EL (cell line): ENCODE measurements at places on chromosomes 4 and X.

DNA sequence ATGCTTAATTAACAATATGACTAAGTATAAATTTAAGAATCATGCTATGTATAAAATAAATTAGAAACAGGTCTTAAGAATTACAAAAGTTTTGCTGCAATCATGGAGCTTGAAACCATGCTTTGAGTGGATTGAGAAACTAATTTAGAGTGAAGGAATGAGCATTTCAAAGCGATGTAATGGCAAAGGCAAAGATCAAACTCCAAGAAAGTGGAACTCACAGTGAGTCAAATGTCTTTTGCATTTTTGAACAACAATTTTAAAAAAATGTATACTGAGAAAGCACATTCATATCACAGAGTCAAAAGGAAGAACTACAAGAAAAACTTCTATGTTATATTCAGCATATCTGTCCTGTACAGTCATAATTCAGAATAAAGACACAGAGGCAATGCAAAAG, 6.6 kb downstream of the GPRIN3 start:
- no peak for DNase-seq

DNA sequence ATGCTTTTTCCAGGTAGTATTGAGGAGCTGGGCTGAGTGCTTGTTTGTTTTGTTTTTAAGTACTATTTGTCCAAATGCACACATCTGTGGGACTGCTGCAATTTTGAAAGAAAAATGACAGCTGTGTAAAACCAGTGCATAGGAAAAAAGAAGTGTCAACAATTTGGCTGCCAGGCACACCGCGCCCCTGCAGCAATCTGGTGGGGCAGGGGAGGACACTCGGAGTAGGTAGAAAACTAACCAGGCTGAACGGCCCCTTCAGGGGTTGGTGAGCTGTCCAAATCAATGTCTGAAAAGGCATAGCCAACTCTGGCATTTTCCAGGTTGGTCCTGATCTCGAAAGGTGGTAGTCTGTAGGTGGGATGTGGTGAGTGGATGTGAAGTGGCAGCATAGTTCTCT, 1.1 kb downstream of the LDOC1 start:
- DNase-seq = no peak

DNA sequence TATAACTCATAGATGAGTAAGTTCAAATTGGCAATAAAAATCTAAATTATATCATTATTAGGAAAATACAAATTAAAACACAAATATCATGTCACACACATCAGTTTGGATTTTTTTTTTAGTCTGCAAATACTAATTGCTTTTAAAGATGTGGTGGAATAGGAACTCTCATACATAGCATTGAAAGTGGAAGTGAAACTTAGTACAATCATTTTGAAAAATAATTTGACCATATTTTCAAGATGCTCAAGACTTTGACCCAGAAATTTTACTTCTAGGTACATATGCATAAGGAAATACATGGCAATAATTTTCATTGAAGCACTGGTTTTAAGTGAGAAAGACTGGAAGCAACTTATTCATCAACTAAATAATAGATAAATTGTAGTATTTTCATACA, 147.5 kb upstream of the SMIM31 start:
- DNase-seq = no peak

DNA sequence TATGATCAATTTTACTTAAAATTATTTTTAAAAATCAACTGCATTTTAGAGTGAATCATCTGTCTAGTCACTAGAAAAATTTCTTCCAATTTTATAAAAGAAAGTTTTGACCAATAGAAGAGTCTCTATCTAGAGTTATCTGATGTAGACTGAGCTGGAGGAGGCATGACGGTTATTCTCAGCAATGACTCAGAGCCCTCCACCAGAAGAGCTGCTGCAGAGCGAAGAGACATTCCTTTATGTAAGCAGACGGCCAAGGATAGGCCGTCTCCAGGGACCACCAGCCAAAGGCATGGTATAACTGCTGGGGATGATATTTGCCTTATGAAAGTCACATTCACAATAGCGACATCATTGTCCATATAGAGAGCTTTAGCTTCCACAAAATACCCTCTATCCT, 23.0 kb downstream of the LDB2 start:
- peak; percentile 87 for DNase-seq

GRCh38 chr4:84944947-84945346, 21.5 kb downstream of the WDFY3 start:
- peak; percentile 50 for DNase-seq

DNA sequence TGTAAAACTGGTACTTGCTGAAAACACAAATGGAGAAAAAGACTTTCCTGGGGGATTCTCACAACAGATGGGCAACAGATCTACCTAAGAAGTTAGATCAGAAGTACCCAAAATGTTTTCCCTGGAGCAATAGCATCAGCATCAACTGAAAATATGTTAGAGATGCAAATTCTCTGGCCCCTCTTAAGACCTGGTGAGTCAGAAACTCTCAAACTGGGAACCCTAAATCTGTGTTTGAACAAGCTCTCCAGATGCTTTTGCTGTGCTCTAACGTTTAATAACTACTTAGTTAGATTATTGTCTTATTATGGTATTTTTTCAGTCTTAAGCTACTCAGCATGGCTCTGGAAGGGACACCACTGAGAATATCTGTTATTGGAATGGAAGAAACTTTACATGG, 55.2 kb upstream of the TRPC3 start:
- DNase-seq = no peak

GRCh38 chr4:40119344-40119743, 62.7 kb downstream of the N4BP2 start:
- DNase-seq = no peak

- DNase-seq = no peak
These were observed 566.2 kb downstream of the MID1IP1 start for GRCh38 chrX:39367416-39367815.

DNA sequence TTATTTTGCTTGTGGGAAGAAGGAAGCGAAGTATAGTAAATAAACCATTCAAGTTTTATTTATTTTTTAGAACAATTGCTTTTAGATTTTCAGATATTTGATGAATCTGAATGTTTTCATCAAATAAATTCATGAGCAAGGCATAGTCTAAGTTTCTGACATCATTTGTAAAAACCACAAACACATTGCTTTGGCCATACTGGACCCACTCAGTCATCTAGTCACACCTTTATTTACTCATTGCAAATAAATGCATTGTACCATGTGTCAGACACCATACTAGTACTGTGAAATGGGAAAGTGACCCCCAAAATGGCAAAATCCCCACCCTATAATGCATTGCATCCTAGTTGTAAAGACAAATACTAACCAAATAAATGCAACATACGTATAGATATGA, 449.1 kb upstream of the SMIM31 start:
- no peak for DNase-seq

DNA sequence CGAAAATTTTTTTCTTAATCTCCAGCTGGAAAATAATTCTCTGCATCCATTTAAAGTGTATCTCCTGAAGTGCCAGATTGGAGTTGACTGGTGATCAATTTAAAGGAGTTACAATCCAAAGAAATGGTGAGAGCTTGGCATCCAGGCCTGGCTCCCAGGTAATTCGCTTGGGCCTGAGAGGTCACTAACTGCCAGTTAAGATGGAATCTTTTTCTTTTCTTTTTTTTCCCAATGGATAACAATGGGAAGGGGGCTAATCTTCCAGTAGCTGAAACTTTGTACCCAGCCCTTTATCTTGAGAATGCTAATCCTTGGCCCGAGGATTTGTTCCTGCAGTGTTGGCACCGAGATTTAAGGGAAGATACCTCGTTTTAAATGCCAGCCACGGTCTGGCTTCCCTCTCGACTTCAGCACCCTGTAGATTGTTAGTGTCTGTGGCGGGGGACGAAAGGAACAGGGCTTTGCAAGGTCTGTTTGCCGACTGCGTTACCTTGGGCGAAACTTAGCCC, 13.3 kb upstream of the PITX2 start:
- DNase-seq = no peak

DNA sequence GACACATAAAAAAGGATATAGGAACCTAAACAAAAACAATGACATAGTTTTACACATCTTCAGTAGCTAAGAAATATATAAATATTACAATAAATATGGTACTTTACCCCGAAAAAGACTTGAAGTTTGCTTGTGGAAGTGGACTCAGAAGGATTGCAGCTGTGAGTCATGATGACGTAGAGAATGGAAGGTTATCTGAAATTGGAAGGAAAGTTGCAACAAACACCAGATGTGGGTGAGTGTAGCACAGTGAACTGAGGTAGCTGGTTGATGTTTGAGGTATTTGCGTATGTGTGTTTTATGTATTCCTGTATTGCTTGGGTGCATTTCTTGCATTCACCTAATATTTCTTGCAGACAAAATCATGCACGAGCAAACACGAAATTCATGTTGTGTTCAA, 113.0 kb downstream of the ARX start:
- DNase-seq = peak; percentile 60
